ENCODE measurements at places on chromosomes 6 and 20.

DNA sequence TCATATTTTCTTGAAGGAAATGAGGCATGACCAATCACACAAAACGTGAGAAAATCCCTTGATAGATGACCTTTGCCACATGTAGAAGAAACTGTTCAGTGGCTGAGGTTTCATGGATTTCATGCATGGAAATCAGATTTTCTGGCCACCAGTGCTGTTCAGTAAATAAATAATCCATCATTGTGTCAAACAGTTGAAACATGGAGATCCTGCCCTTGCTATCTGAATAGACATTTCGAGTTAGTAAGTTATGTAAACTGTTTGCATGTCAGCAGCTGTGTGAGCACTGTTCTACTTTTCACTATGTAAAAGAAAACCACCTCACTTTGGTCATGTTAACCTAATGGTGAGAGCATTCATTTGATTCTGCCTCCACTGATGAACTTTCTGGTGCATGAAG is 793.9 kb upstream of the EPHA7 start:
- no peak for DNase-seq

GRCh38 chr6:49205526-49205925 is 257.5 kb downstream of the MMUT start:
- no peak for DNase-seq

GRCh38 chr6:81834141-81834681 is 81.7 kb upstream of the TENT5A start:
- DNase-seq: no peak

DNA sequence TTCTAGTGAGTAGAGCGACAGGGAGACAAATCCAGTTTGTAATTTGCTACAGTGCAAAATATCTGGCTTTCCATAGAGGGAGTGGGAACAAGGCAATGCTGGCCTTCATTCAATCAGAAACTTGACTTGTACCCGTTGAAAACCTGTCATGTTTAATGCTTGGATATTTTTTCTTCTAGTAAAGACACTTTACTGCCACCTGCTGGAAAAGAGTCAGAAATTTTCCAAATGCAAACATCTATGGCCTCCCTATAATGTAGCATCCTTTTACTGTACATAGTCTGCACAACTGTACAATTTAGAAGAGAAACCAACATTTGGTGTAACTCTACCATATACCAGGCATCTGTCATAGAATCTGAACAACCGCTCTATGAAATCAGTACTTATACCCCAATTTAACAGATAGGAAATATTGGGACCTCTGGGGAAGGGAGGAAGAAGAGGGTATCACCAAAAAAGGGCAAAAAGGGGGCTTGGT is 16.7 kb upstream of the TBC1D20 start:
- DNase-seq: no peak

- no peak for DNase-seq
Measured at GRCh38 chr6:82144852-82145340, 102.6 kb downstream of the IBTK start.

DNA sequence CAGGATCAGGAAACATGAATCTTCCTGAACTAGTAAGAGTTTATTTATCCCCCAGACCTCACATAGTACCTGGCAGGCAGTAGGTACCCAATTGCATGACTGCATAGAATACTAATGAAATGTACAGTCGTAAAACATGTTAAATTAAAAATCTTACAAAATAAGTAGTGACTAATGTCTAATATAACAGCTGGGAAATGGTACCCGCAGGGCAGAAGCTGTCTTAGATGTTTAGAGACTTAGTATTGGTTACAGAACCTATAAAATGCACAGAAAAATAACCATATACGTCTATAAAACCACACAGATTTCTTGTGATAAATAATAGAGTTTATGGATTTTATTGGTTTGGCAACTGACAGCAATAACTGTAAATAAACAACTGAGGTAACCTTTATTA is 139.1 kb upstream of the GMDS start:
- DNase-seq: no peak

DNA sequence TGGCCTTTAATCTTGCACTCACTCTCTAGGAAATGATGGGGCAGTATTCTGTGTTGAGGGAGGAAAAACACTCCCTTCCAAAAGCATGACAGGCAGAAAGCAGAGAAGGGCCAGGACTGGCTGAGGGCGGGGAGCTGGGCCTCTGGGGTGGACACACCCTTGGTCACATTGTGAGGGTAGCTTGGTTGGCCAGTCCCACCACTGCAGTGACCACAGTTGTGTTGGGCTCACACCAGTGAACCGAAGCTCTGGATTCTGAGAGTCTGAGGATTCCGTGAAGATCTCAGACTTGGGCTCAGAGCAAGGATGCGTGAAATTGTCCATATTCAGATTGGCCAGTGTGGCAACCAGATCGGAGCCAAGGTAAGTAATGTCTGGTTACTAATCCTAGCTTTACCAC is at the start of gene TUBB1:
Gene TUBB1 (plus strand): TSS at position 213 of the 400 bp plus-strand sequence. CDS start 94 bp downstream, at position 307.
- DNase-seq: no peak

DNA sequence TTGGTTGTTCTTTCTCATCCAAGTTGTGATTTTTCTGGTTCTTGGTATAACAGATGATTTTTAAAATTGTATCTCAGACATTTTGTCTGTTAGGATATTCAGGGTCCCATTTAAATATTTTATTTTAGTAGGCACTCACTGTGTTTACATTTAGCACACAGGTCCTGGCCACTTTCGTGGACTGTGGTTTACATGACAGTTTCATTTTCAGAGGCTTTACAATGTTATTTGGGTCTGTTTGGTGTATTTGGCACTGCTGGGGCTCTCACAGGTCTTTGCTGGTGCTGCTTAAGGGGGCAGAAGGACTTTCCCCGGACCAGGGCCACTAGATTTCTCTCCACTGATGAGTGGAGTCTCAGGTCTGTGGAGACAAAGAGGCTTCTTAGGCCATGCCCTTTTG is 75.5 kb upstream of the TGM3 start:
- DNase-seq: no peak

DNA sequence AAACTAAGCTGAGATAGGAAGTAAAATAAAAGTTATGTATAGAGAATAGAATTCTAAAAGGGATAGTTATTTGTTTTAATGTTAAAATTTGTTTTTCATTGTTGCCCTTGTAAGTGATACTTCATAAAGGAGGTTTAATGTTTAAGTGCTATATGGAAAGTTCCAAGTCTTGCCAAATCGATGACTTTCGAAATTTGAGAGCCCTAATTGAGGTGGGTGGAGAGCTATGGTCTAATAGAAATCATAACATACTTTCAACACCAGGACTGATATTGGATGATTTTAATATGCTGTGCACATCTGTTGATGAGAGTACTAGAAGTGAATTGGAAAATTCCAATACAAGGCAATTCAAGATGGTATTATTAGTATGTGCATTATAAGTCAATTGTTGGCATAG is 64.6 kb downstream of the RNF144B start:
- DNase-seq: no peak

- DNase-seq: peak; percentile 40
Measured at GRCh38 chr6:26123675-26123946, 36.4 kb downstream of the HFE start.

GRCh38 chr6:156877126-156877863 is 100.1 kb downstream of the ARID1B start:
- no peak for DNase-seq

GRCh38 chr6:139452148-139452876 is 77.9 kb upstream of the CITED2 start:
- no peak for DNase-seq

DNA sequence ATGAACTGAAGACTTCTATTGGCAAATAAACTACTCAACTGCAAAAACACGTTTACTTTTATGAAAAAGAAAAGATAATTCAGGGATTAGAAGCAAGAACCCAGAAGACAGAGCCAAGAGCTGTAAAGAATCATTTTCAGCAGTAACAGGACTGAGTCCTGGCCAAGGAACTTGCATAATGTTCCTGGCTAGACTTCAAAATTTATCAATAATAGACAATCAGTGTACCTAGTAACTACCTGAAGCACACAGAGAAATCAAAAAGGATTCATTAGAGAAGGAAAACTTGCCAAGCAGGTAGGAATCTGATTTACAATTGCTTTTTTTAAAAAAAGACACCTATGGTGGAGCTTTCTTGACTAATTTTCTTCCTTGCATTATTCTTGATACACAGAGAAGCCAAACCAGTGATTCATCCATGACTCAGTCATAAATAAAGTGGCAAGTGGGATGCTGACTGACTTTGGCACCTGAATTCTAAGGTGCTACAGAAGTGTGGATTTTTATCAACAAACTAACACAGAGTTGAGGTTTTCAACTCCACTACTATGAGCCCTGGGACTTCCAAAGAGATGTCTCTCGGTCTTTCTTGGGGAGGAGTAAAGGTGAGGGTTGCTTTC is 281.3 kb downstream of the BMP7 start:
- no peak for DNase-seq

DNA sequence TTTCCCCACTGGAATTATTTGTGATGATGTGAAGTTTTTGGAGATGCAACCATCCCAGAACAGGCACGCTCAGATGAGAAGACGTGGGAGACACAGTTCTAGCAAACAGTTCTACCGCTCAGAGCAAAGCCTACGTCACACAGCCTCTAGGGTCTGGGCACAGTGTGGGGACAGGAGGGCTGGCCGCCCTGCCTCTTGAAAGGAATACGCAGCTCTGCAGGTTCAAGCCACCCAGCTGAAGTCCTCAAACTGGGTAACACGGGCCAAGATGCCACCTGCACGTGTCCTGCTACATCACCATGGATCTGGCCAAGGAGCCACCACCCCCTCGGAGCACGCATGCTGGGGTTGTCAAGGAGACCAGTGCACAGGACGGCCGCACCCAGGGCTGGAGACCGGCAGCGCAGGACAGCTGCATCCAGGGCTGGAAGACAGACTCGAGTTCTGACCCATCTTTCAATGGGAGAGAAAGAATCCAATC is 75.0 kb downstream of the NOL4L start:
- DNase-seq: no peak

DNA sequence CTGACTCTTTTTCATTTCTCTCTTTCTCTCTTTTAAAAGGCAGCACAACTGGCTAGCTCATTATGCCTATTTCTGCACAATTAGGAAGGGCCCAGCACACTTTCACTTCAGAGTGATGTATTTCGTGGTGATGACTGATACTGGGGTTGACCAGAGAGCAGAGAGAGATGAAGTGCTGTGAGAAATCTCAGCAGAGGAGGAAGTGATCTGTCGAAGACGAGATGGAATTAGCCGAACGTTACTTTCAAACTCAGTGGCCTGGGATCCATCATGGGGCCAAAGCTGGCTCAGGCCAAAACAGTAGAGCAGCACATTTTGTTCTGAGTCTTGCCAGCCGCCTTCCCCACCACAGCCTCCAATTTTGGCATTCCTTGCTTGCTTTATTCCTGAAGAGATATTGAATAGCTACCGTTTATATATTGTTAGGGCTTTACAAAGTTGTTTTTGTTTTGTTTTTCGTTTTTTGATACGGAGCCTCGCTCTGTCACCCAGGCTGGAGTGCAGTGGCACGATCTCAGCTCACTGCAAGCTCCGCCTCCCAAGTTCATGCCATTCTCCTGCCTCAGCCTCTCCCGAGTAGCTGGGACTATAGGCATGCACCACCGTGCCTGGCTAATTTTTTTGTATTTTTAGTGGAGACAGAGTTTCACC is 213.2 kb upstream of the ECI2 start:
- DNase-seq: no peak

GRCh38 chr6:6407071-6407741 is 86.7 kb upstream of the F13A1 start:
- DNase-seq: no peak

- DNase-seq: no peak
Measured at GRCh38 chr6:78525976-78526375, 341.4 kb upstream of the IRAK1BP1 start.

GRCh38 chr20:19807191-19807945 is 49.3 kb downstream of the RIN2 start:
- DNase-seq: no peak

DNA sequence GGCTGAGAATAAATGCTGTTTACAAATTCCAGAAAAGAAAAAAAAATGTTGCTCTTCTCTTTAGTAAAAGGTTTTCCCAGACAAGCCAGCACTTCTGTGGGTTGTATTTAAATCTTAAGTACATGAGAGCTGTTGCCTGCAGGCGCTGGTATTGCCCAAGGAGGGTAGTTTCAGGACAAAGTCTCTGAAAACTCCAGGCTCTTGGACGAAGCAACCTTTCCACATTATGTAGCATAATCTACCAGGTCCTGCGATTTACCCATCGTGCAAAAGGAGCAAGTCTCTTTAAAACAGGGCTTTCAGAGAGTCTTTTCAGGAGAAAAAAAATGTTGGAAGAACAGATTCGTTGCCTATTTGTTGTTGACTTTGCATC is 65.6 kb downstream of the PLG start:
- DNase-seq: no peak

DNA sequence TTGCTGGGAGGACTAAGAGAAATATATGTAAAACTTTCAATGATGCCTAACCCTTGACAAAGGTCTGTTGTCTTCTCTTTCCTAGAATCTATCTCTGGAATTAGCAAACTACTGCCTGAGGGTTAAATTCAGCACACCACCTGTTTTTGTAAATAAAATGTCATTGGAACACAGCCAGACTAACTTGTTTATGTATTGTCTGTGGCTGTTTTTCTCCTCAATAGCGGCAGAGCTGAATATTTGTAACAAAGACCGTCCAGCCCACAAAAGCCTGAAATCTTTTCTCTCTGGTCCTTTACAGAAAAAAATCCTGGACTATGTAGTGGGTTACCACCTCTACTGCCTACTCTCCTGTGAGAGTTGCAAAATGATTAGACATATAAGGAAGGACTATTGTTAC is 33.3 kb upstream of the SYNDIG1 start:
- no peak for DNase-seq

- DNase-seq: no peak
Measured at GRCh38 chr20:63173552-63174191, 42.3 kb downstream of the YTHDF1 start.

GRCh38 chr6:7148100-7148822 is 40.5 kb downstream of the RREB1 start:
- no peak for DNase-seq

GRCh38 chr6:118400098-118400497 is 148.0 kb upstream of the PLN start:
- no peak for DNase-seq

- no peak for DNase-seq
Measured at GRCh38 chr6:41404182-41404845, 68.9 kb downstream of the NCR2 start.

GRCh38 chr6:150676344-150676743 is 76.7 kb downstream of the PLEKHG1 start:
- DNase-seq: no peak

GRCh38 chr6:129695373-129696027 is 14.5 kb downstream of the ARHGAP18 start:
- no peak for DNase-seq

- DNase-seq: no peak
Measured at GRCh38 chr6:114435985-114436384, 93.2 kb upstream of the HS3ST5 start.

Measured in stimulated activated CD4-positive, alpha-beta T cell treated with anti-CD3 and anti-CD28 coated beads, Interleukin-15, amount 100 ng/mL, for 1 hour (primary cell).